ENCODE measurements at places on chromosomes 7 and 10. TPM values are rescaled to one million over a fixed set of nuclear protein-coding genes. Genes with fewer than 3 reads are reported as not detected.
A peak's percentile ranks its signal among the peaks of the same experiment; 100 is the strongest.

The ITPRIP gene
- total RNA-seq: 10.1 TPM

The SFTPA2 gene
- not detected for total RNA-seq

The LRRC18 gene
- not detected for total RNA-seq

The DPYSL4 gene
- 14.3 TPM for total RNA-seq

The CCL24 gene
- total RNA-seq: not detected

DNA sequence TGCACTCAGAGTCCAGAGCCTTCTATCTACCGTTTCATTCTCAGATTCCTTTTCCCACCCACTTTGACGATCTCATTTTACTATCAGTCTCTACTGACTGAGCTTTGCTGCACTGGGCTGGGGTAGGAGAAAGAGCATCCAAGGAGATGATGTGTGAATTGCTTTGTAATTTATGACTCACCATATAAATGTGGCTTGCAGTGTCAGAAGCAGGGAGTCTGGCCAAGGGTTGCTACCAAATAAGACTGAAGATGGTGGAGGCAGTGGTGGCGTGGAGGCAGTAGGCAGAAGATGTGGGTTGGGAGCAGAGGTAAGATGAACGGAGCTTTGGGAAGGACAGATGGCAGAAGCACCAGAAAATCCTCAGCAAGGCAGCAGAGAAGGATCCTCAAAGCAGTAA is 73.3 kb upstream of the AGK start:
- ATAC-seq: no peak

DNA sequence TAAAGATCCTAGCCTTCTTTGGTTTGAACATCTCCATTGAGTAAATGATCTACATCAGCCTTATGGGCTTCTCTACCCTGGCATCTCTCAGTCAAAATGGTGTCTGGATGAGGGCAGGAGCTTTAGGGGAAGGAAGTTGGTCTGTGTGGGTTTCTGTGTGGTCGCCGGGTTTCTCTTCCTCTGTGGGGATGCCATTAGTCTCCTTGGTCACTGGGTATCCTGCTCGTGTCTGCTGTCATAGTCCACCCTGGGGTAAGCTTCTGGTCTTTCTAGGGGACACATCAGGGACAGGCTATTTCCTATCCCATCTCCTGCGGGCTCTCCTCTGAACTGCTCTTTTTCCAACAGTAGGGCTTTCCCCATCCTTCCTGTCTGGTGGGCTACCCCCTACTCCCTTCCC is 150.3 kb upstream of the NPY start:
- ATAC-seq: no peak

- no peak for ATAC-seq
Observed at GRCh38 chr7:158013085-158013668, 574.4 kb downstream of the PTPRN2 start.

DNA sequence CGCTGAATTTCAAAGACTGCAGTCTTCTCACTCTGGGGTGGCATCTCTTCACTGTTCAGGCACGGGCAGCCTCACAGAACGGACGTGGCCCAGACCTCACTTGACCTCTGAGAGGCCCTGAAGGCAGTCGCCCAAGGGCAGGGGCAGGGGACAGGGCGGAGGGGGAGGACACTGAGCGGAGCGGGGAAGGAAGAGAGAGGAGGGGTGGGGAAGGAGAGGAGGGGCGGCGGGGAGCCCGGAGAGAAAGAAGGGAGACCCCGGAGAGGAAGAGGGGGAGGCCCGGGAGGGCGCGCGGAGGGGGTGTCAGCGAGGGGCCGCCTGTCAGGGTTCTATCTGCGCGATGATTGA is 58.7 kb upstream of the COMTD1 start:
- ATAC-seq: peak; percentile 7

DNA sequence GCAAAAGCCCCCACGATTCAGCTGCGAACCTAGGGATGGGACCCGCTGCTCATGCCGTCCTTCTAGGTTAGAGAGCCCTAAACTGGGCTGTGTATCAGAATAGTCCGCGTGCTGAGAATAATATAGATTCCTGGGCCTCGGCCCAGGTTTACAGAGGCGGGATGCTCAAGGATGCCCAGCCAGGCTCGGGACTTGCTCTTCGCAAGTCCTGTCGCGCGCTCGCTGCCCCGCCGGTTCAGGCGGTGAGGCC is 266 bp upstream of the STMP1 start:
- no peak for ATAC-seq

DNA sequence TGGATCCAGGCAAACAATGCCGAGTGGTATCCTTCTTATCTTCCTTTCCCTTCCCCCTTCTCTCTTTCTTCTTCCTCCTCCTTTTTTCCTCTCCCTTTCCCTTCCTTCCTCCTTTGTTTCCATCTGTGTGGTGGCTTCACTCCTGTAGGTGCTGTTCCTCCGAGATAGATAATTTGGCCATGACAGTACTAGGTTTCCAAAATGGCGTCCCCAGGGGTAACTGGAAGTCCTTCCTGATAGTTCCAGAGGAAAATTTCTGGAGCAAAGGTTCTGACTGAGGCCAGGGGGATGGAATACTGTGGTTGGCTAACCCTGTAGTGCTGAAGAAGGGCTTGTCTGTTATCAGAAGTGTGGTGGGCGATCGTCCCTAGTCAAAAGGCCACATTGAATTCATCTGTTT is 52.5 kb upstream of the CCDC6 start:
- ATAC-seq: no peak

- ATAC-seq: no peak
Observed at GRCh38 chr7:98621573-98622482, 4.7 kb downstream of the NPTX2 start.

DNA sequence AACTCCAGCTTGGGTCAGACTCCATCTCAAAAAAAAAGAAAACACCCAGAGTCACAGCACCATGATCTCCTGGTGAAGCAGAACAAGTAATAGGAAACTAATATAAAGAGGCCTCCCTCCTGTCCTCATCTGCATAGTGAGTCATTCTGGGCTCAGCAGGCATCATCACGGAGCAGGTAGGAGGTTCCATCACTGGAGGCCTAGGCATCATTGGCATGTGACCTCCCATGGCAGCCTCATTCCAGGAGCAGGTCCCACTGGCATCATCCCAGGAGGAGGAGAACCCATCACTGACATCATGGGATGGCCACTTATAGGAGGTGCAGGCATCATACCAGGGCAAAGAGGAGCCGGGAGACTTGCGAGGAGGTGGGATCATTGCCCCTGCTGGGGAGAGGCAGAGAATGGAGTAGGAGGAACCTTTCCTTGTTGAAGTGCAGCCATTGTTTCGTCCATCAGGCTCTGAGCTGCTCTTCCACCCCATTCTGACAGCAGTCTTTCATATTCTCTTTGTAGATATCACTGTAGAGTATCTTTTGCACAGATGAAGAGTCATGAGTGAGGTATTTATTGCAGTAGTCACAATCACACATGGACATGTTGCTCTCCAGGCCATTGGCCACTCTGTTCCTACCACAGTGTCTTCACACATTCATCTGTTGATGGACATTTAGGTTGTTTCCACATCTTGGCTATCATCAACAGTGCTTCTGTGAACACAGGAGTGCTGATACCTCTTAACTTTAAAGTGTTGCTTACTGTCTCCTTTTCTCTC is 73.8 kb downstream of the OSBPL3 start:
- ATAC-seq: peak; percentile 54

- no peak for ATAC-seq
Observed at GRCh38 chr10:106185951-106186350, 978.6 kb downstream of the SORCS1 start.

DNA sequence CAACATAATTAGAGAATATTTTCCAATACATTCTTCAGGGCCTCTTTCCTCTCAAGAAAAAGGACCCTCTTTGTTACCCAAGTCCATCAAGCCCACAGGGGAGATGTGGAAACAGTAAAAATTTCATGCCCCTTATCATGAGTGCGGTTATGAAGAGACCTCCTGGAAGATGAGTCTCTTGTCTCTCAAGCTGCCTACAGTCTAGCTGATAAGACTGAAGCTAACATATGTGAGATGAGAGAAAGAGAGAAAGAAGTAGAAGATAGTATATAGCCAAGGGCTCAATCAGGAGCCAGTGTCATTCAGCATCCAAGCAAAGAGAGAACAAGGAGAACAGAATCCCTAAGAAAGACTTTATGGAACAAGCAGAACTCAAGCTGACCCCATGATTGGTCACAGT is 75.9 kb upstream of the CABCOCO1 start:
- no peak for ATAC-seq

Data from activated T-helper 17 cell treated with anti-CD3 and anti-CD28 coated beads, Interleukin-2, amount 50 U/mL, for 72 hours (primary cell).